Activated CD4-positive, CD25-positive, alpha-beta regulatory T cell (primary cell): ENCODE measurements at places on chromosomes 5 and 9.

GRCh38 chr5:102547141-102548035 lies 48.6 kb upstream of the SLCO6A1 start:
- no peak for DNase-seq

GRCh38 chr5:33238826-33239695 lies 201.7 kb upstream of the TARS1 start:
- no peak for DNase-seq

DNA sequence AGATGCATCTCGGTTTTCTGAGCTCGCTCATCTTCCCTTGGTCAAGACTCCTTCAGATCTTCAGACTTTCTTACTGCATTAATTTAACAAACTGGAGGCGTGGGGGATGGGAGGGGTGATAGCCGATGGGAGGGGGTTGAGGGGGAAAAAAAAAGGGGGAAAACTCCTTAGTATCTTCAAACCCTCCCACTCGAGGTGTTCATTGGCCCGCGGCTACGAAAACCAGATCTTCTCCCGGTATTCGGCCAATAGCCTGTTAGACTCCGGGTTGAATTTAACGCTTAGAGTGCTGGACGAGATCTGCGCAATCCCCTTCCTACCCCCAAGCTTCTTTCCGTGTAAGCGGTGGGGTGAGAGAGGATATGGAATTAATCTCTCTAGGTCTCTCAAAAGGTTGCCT lies 689 bp upstream of the GLRA1 start:
- no peak for DNase-seq

GRCh38 chr9:27785714-27786100 lies 212.4 kb upstream of the C9orf72 start:
- no peak for DNase-seq

DNA sequence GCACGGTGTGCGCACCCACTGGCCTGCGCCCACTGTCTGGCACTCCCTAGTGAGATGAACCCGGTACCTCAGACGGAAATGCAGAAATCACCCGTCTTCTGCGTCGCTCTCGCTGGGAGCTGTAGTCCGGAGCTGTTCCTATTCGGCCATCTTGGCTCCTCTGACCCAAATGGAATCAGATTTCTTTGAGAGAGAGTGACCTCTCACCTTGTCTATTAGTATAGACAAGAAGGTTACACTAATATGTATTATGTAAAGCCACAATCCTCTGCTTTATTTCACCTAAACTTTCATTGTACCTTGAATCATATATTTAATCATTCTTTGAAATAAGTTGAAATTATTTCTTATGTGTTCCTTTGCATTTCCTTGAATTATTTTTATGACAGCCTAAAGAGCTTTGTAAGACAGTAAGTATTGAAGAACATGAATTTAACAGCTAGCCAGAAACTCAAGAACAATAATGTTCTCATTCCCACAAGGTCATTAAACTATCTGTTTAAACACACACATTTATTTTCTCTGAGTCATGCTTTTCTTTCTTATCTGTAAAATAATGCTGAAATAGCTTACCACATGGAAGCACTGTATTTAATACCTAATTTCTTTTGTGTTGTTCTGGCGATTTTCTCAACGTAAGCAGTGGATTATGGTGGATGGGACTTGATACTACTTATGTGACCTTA lies 91.8 kb upstream of the DMRTA1 start:
- no peak for DNase-seq

- DNase-seq: no peak
Measured at GRCh38 chr9:13140843-13141592, 138.5 kb downstream of the MPDZ start.

- DNase-seq: no peak
Measured at GRCh38 chr5:74069741-74070140, 443.7 kb downstream of the ARHGEF28 start.

DNA sequence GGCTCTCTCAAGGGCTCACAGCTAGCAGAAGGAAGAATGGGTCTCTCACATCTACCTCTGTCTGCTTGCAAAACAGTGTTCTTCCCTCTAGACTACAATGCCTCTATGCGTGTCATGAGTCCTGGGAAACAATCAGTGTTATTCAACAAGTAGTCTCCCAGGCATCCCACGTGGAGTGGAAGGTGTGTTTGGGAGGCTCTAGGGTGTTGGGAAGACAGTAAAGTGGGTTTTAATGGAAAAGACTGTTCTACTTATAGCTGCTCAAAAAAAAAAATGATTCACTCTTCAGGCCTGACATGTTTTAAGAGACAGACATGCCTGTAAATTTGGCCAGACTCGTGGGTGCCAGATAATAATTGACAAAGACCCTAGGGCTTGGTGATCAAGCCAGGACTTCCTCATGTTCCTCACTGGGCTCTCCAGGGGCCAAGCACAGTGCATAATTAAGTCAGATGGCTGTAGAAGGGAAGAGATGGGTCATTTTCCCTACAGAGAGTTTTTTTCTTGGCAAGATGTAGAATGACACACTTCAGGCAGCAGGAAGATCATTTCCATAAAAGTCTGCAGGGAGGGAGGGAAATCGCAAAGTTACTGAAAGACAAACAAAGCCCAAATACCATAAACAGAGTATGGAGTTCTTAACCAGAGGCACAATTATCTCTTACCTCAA lies 246.4 kb downstream of the ACTL7B start:
- DNase-seq: no peak

GRCh38 chr9:118306801-118307200 lies 602.6 kb downstream of the TLR4 start:
- DNase-seq: no peak

- DNase-seq: no peak
Measured at GRCh38 chr5:170430866-170431437, 41.8 kb upstream of the KCNMB1 start.

- DNase-seq: no peak
Measured at GRCh38 chr5:93406971-93407401, 174.0 kb downstream of the NR2F1-AS1 start.

- no peak for DNase-seq
Measured at GRCh38 chr5:73687357-73687756, 61.4 kb downstream of the ARHGEF28 start.

GRCh38 chr9:110255463-110256379 lies 586 bp downstream of the TXN start:
- no peak for DNase-seq

DNA sequence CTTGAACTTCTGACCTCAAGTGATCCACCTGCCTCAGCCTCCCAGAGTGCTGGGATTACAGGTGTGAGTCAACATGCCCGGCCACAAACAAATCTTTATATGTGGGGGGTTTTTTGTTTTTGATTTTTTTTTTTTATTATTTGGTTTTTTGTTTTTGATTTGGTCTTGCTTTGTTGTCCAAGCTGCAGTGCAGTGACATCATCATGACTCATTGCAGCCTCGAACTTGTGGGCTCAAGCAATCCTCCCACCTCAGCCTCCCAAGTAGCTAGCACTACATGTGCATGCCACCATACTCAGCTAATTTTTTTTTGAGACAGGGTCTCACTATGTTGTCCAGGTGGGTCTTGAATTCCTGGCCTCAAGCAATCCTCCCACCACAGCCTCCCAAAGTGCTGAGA lies 42.4 kb downstream of the ALDH7A1 start:
- no peak for DNase-seq
